AG10803 (cell line): ENCODE measurements at places on chromosomes 4 and X.

- DNase-seq = peak; percentile 34
Measured at GRCh38 chr4:51894059-51894645, 51.2 kb downstream of the DCUN1D4 start.

DNA sequence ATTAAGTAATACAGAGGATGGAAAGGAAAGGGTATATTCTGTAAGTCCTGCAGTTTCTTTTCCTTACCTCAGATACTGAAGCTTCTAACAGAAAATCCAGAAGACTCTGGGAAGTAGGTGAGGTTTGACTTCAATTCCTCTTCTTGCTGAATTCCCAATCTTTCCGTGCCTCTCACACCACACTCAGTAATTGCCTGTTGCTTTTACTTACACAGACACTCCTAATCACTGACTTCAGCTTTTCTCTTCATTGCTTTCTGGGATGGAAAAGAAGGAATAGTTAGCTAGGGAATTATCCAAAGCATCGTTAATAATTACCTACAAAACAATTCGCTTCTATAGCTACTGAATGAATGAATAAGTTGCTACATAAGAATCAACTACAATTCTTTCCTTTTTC is 163.6 kb downstream of the FBXO8 start:
- no peak for DNase-seq

DNA sequence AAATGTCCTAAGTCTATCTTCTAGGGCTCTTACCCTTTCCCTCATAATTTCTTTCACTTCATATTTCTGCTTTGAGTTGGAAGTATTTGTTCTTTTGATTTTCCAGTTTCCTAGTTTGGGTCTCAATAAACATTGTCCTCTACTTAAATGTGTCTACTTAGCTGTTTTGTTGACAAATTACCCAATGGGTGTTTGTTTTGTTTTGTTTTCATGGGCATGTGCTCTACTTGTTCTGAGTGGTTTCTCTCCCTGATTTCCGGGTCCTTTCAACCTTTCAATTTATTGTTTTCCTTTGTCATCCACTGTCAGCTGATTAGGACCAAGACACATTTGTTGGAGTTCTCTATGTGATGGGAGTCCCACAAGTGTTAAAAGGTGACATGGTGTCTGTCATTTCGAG is 1181.4 kb downstream of the RPA4 start:
- DNase-seq = no peak

DNA sequence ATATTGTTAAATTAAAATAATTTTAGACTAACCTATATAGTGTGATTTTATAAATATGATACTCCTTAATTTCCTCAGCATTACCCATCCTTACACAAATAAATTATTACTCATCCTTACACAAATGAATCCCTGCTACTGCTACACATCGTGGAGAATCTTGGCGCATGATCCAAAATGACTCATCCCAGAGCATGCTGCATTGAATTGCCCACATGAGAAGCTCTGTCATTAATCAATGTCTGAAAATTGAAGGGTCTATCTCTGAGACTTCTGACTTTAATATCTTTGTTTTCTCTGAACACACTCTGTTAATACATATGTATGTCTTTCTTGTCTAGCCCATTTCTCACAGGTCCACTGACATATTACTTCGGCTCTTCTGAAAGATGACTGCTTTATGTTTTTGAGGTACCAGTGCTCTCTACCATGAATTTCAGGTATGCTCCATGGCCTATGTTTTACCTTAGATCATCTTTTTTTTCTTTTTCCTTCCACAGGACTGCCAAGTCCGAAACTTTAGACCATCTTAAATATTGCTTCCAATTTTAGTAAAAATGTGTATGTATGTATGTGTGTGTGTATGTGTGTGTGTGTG is 15.7 kb upstream of the DUSP21 start:
- peak; percentile 69 for DNase-seq

- DNase-seq = peak; percentile 33
Measured at GRCh38 chr4:48295116-48295515, 25.5 kb upstream of the TEC start.

DNA sequence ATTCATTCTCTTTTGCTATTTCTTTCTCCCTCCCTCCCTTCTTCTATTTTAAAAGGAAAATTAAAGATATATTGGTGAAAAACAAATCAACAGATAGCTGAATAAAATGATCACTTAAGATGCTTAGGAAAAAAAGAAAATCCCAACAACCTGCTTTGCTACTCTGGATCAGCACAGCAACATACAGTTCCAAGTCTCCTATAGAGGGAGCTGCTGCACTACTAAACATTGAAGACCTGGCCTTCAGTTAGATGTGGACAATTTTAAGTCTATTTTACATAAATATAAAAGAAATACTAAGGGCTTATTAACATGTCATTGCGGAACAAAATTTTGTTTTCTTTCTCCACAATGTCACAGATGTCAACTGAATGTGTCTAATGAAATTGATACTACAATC is 226.4 kb downstream of the MAGEB5 start:
- DNase-seq = peak; percentile 1

DNA sequence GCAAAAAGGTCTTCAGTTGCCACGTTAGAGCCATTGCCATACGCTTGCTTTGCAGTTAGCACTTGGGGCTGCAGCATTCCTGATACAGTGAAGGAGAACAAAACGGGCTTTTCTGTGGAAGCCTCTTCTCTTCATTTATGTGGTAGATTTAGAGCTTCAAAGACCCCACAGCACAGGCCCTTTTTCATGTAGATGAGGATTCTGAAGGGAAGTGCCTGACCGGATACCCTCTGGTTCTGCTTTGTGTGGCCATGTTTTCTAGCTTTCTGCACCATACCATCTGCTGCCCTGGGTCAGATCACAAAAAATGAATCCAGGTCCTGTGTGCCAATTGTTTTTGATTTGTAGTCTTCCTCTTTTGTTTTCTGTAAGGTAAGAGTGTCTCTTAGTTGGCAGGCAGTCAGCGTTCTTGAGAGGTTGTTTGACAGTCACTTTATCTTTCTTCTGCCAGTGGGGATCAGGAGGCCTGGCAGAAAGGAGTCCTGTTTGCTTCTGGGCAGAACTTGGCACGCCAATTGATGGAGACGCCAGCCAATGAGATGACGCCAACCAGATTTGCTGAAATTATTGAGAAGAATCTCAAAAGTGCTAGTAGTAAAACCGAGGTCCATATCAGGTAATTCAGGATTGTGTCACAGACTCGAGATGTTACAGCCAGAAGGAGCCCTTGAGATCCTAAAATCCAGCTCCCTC is 7.7 kb downstream of the LAP3 start:
- no peak for DNase-seq

DNA sequence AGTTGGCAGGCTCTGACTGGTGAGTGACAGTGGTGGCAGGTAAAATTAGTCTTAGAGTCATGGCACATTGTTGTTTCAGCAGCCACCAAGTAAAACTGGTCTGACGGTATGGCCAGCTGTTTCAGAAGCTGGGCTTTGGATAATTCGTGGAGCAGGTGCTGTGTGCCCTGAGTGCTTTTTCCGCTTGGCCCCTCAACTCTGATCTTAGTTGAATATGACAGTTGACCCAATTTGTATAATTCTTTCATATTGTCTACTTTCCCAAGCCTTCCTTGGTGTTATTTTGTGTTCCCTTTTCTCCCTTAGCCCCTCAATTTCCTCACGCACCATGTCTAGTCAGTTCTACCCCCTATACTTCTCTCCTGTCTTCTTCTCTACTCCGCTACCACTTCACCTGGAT is 32.0 kb downstream of the CDS1 start:
- no peak for DNase-seq

DNA sequence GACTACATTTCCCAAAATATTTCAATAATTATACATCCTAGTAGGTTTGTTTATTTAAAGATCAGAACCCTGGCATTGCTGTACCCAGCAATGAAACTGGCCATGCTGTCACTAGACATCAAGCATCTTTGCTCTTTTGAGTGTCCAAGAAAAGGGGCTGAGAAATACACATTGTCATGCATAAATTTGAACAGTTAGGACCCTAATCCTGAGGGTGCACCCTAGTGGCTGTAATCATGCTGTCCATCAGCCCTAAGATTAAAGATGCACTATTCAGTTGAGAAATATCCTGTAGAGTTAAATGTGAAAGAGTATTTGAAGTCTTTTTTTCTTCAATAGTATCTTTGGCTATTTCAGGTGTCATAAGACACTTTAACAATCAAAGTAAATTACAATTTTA is 108.8 kb downstream of the NFKB1 start:
- DNase-seq = no peak

DNA sequence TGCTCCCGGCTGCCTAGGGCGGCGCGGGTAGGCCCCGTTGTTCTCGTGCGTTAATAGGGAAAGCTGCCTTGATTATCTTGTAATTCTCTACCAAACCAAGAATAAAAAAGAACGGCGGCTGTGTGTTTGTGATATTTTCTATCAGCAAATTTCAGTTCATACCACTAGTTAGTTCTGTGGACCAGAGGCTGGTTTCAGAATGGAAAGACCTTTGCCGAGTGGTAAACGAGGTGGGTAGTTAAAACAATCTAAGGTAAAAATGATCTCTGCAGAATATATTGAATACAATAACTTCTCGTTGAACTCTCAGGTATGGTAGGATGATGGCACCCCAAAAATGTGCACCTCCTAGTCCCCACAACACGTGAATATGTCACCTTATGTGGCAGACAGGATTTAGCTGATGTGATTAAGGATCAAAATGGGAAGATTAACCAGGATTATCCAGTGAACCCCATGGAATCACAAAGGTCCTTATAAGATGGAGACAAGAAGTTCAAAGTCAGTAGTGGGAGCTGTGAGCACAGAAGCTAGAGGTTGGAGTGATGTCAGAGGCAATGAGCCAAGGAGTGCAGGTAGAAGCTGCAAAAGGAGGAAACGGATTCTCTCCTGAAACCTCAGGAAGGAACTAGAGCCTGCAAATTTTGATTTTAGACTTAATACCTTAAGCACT is 574 bp upstream of the CFAP97 start:
- DNase-seq = no peak

DNA sequence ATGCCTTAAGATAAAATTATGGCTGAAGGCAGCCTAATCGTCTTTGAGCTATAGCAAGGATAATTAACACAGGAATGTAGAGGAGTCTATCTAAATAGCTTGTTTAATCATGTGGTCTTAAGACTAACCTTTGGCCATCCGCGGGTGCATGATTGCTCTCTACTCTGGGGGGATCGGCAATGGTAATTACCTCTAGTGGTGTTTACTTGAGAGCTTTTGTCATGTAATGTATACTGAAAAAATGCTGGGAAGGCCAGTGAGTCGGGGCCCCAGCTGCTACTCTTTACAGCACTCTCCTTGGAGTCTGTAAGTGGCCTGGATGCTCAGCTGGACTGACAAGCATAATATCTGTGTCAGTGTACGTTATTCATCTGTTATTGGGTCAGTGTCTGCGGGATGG is 65.5 kb upstream of the GNPDA2 start:
- DNase-seq = no peak

GRCh38 chr4:72629540-72629939 is 60.5 kb upstream of the ADAMTS3 start:
- DNase-seq = peak; percentile 9

DNA sequence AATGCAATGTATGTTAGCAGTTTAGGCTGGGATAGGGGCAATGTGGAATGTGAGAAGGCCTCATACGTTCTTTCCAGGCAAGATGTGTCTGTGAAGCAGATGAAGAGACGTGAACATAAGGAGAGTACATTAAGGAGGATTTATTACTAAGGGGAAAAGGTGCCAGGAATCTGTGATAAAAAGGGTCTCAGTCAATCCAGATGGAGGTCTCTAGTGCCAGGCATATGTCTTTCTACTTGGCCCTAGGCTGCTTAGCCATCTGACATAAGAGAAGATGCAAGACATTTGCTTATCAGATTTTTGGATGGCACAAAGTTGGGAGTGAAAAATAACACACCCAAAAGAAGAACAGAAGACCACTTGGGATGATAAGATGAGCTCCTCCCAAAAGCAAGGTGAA is 93.0 kb upstream of the PRKG2 start:
- DNase-seq = no peak

DNA sequence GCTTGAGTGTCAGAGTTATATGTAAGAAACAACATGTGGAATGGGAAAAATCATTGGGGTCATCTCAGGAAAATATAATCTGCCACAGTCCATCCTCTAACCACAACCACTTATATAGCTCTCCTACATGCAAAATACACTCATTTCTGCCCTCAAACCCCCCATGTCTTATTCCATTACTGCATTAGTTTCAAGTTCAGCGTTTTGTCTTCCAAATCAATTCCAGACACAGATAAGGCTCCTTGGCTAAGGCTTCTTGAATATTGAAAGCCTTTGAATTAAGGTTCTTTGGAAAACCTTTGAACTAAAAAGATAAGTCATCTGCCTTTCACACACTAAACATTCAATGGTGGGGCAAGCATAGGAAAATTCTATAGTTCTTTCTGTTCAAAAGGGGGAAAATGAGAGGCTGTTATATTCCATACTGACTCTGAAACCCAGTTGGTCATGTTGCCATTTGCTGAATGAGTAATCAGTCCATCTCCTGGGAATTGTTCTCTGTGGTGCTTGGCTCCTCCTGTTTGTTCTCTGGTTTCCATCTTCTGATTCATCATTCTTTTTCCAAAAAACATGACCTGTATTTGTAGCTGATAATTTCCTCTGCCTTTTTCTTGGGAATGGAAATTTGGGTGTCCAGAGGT is 218.7 kb downstream of the BMPR1B start:
- DNase-seq = peak; percentile 78
